NCI-H1105 treated with DMSO at 0.1 percent for 48 hours (cell line): ENCODE measurements at places on chromosomes 1 and 21.
A peak's percentile ranks its signal among the peaks of the same experiment; 100 is the strongest.

DNA sequence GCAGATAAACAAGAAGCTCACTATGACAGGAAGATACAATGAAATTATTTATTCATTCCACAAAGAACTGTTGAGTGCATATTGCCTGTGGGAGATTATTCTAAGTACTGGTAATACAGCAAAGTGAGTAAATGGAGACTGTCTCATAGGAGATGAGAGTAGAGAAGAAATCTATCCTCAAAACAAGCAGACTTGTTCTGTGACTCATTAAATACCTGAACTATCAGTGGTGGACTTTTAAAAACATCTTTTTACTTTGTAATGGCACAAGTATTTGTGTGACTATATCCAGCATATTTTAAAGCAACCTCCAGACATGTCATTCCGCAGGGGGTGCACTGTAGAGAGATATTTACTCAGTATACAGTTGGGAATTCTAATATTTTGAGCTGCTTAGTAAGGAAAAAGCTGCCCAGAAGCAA, 259.2 kb downstream of the FMN2 start:
- no peak for DNase-seq

DNA sequence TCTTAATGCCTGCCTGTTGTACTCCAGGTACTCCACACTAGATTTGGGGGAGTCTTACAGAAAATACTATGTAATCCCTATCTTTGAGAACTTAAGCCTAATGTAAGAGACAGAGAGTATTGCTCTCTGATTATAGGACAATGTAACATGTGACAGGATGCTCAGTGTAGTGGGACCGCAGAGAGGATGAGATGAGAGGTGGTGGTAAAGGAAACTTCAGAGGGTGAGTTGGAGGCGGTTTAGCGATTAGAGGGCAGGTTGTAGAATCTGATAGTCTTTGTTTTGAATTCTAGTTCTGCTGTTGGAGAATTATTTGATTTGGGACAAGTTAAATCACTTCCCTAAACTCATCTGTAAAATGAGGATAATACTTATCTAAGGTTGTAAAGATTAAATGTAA, 5.4 kb downstream of the SOAT1 start:
- no peak for DNase-seq

GRCh38 chr1:30660241-30660640, 63.1 kb downstream of the MATN1 start:
- no peak for DNase-seq

GRCh38 chr1:169144941-169145626, 38.6 kb downstream of the ATP1B1 start:
- no peak for DNase-seq

- DNase-seq = no peak
Observed at GRCh38 chr1:86061551-86061990, 95.0 kb downstream of the COL24A1 start.

DNA sequence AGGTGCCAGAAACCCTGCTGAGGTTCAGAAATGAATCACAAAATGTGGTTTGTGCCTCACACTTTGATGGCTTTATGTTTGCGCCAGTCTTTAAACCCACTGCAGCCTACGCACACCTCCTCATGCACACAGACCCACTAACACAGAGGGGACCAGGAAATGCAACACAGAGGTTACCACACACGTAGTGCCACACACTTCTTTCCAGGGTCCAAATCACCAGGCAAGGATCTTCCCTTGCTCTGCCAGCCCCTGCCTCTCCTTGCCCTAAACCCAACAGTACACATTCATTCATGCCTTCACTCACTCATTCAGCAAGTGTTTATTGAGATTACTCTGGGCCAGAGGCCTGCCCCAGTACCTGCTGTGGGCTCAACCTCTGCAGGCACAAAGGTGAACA, 17.5 kb downstream of the MAB21L3 start:
- DNase-seq = no peak

DNA sequence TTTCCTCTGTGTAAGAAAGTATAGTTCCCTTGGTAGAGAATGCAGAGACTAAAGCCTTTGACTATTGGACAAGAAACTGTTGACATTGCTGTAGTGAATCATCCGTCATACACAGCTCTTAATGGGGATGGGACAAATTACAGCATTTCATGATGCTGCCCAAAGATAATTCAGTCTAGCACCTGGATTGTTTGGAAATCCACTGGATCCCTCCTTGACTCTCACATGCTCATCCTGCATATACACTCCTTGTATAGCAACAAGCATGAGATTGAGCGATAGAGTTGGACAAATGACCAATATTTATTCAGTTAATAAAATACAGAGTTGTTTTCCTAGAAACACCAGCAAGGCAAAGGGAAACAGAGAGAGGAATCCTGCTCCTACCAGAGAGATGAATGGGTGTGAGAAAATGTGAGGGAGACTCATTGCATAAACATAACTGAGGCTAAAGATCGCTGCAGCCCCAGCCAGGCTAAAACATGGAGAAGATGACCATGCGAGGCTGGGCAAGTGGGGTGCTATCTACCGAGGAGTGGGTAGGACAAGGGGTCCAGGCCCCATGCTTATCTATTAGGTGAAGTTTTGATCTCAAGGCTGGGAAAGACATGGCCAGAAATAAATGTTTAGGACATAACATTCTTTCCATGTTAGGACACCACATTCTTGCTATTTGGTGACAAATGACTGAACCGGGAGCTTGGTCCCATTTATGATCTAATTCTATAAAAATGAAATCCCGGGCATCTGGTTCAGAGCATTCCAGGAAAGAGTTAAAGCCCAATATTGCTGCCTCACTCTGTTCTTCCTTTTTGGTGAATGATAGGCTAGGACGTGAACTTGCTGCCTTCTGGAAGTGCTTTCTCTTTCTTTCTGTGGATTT, 153.2 kb downstream of the TGFB2 start:
- no peak for DNase-seq

DNA sequence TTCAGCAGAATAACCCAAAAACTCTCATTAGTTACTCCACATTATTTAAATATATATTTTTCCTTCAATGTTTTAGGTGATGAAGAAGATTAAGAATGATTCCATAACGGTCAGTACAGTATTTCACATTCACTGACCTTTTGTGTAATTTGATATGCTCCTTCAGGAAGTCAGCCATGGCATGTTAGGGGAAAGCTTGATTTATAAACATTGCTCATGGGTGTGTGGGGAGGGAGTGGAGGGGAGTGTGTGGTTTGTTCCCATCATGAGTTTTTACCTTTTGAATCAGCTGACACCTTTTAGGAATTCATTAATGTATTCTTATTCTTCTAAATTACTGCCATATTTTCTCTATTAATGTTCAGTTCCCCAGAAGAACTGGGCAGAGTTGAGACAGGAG, 240.2 kb downstream of the ATG4C start:
- DNase-seq = no peak

GRCh38 chr1:17933971-17934370, 173.6 kb upstream of the IGSF21 start:
- DNase-seq = peak; percentile 62

GRCh38 chr1:27363766-27364695, 2.7 kb downstream of the MAP3K6 start:
- DNase-seq = no peak

DNA sequence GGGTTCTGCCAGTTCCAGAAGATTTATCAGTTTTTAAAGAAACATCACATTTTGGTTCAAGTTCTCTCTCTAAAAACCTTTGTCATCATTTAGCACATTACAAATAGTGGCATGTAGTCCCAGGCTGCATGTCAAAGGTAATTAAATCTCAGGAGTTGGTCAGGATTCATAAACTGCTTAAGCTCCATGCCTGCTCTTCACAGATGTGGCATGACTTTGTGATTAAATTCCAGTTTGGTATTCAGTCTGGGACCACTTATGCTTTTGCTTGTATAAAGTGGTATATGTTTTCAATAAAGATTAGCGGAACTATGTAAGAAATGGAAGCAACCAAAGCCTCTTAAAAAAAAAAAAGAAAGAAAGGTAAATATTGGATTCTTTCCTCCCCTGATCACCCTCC, 408.0 kb downstream of the DISC1 start:
- no peak for DNase-seq

GRCh38 chr1:228149406-228150119, at the start of gene GJC2:
Gene GJC2 (plus strand): TSS chr1:228149930. CDS start chr1:228157759, 7,829 bp downstream.
- DNase-seq = no peak

- DNase-seq = no peak
Observed at GRCh38 chr1:16181887-16182719, 26.2 kb upstream of the EPHA2 start.

- DNase-seq = no peak
Observed at GRCh38 chr1:200415789-200416593, 6.2 kb upstream of the ZNF281 start.

DNA sequence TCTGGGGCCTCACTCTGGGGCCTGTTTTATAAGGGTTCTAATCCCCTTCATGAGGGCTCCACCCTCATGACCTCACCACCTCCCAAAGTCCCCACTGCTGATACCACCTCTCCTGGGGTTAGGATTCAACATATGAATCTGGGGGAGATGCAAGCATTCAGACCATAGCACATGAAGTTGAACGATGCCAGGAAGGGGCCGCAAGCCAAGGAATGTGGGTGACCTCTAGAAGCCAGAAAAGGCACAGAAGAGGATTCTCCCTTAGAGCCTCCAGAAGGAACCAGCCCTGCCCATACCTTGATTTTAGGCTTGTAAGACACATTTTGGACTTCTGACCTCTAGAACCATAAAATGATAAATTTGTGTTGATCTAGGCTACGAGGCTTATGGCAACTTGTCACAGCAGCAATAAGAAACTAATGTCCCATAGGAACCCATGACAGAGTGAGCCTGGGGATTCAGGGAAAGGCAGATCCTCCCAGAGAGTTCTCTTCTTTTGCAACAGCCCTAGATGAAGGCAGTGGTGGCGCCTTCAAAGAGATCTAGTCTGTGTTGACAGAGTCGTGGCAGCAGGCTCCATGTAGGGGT, 27.9 kb downstream of the TRIM67 start:
- DNase-seq = no peak

DNA sequence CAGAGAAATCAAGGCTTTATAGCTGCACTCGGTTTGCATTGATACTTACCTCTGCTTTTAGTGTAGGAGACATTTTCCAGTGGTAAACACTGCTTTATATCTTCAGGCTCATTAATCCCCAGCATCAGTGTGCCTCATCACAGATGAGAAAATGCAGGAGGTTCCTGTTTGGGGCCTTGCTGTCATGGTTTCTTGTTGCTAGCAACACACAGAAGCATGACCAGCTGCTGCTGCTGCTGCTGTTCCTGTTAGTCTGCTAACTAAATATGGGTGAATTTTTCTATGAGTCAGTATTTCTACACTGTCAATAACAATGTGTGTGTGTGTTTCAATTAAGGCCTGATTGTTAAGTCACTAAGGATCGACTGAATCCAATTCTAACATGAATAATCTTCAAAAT, 85.8 kb upstream of the RGS1 start:
- no peak for DNase-seq

DNA sequence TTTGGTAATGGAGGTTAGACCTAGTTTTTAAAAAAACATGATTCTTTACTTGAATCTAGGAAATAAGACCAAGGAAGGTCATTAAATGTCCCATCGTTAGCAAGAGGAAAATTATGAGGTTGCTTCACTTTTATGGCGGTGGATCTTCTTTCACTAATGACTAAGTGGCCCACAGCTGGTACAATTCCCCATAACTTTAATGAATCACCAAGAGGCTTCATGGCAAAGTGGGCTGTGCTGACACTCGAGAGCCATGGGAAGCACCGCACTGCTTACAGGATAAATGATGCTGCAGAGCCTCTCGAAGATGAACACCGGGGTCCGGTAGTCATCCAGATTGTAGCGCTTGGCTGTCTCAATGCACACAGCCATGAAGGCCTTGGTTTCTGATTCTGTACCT, 108.8 kb downstream of the UBR4 start:
- no peak for DNase-seq

GRCh38 chr1:172931761-172932160, 119.0 kb downstream of the TNFSF18 start:
- no peak for DNase-seq

DNA sequence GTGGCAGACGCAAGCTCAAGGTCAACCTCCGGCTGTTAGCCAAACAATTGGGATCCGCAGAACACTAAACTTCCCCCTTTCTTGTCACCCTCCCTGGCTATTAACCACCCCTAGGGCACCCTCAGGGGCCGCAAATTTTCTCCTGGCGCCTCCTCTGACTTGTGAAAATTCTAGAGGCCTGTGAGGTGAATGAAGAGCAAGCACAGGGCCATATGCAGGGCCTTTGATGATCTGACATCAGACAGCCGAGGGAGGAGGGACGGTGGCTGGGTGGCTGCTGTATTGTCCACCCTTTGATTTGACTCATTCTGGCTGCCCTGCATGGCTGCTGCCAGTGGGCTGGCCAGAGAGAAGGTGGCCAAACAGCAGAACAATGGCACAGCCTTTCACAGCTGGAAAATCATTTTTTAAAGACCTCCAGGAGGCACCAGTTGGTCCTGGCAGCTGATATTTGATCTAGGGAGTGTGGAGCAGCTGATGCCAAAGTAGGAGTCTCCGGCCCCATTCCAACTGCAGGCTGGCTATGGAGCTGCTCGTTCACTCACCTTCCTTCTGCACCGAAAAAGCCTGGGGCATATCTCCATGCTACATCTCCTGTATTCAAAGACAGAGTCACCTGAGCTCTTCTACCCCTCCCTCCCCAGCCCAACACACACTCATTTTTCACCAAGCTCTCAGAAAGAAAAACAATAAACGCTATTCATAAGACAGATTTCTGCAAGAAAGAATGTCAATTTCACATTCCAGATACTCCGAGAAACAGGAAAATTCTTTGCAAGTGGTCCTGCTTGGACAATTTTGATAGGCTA, 44.9 kb upstream of the BARHL2 start:
- DNase-seq = peak; percentile 2

DNA sequence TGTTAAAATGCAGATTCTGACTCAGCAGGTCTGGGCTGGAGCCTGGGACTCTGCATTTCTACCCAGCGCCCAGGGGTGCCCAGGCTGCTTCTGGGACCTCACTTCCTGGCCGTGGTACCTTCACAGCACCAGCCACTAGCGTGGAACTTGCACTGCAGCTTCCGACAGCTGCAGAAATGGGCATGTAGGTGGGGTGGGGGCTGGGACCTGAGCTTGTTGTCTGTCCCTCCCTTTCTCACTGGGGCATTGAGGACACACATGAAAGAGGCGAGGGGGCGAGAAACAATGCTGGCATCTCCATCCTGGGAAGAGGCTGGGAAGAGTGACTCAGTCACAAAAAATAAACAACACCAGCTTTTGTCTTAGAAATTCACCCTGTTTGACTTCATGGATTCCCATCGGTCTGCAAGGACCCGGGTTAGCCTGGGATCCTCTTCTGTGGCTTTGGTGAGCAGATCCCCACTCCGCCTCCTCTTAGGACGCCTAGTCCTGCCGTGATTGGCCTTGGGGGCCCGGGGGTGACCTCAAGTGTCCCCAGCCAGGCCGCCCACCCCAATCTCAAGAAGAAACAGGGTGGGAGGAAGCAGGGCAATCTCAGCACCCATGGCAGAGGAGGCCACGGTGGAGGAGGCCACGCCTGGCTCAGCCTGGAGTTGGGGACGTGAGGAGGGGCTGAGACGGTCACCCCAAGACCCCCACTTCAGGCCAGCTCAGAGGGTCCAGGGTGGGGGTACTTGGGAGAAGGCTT, 29.9 kb upstream of the POFUT2 start:
- DNase-seq = no peak

- no peak for DNase-seq
Observed at GRCh38 chr1:7250176-7250575, 464.9 kb downstream of the CAMTA1 start.

GRCh38 chr1:12756273-12756672, 10.3 kb downstream of the CFAP107 start:
- DNase-seq = no peak

- peak; percentile 26 for DNase-seq
Observed at GRCh38 chr1:186183970-186184628, 191.0 kb downstream of the TPR start.

GRCh38 chr1:234941321-234942011, 187.2 kb downstream of the TOMM20 start:
- DNase-seq = no peak
